Frontal cortex (tissue), 4 donors: ENCODE measurements at places on chromosomes 11 and 22.
A peak's percentile ranks its signal among the peaks of the same experiment; 100 is the strongest.

- no peak for DNase-seq
These were observed 28.0 kb downstream of the IGLL5 start for GRCh38 chr22:22915670-22916035.

- DNase-seq = no peak
These were observed 14.9 kb downstream of the TMEM258 start for GRCh38 chr11:61777234-61778090.

DNA sequence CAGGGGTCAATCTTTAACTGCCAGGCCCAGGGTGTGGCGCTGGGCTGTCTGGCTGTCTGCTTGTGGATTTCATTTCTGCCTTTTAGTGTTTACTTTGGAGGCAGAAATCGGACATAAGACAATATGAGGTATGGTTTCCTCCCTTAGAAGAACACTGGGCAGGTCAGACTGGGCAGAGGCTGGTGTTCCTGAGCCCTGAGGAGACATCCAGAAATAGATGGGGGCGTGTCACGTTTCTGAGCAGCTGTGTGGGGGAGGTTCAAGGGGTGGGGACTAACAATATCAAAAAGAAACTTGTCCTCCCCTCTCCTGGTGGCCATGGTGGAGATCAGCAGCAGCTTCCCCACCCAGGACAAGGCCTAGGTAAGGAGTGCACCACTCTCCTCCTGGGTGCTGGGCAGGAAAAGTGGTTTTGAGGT, at the start of gene ART1:
Gene ART1, plus strand, starts transcription at position 312 of the 419 bp plus-strand sequence. CDS start 14,086 bp downstream, outside the sequence.
- no peak for DNase-seq

DNA sequence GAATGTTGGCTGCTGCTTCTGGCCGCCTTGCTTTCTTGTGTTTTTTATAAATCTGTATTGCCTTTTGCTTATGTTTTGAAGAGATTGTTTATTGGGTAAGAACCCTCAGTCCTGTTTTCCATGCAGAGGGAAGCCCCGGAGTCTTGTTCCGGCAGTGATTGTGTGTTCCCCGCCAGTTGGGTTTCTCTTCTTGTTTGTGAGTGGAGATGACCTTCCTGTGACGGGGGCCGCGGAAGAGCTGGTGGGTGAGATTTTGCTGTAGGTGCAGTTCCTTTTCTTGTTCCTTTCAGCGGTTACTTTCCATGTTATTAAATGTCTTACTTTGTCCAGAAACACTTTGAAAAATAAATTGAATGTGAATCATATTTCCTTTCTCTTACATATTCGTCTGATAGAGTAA, 8.3 kb downstream of the TBC1D22A start:
- no peak for DNase-seq

DNA sequence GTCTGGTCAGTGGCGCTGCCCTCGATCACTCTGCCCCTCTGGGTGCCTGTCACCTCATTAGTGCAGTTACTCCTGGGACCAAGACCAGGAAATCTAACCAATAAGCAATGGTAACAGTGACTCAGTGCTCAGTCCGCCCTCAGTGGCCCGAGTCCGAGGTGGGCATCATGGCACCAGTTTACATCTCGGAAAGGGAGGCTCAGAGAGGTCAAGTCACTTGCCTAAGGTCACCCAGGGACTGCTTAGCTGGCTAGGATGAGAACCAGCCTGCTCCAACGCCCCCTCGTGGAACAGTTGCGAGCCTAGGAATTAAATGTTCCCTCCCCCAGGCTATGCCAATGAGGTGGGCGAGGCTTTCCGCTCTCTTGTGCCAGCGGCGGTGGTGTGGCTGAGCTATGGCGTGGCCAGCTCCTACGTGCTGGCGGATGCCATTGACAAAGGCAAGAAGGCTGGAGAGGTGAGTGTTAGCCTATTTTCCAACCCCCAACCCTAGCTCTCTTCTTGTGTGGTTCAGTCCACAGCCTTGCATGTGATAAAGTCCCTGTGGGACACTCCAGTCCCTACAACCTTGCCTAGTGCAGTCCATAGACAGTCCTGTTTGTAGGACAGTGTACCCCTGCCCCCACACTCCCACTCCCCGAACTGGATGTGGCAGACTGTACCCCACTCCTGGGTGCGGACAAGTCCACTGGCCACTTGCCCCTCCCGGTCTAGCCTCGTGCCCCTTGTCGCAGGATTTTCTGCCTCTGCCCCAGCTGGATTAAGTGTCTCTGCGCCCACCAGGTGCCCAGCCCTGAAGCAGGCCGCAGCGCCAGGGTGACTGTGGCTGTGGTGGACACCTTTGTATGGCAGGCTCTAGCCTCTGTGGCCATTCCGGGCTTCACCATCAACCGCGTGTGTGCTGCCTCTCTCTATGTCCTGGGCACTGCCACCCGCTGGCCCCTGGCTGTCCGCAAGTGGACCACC, 1.1 kb downstream of the MTFP1 start:
- DNase-seq = no peak

- DNase-seq = no peak
These were observed 1336.9 kb downstream of the BRD1 start for GRCh38 chr22:48490500-48491411.

DNA sequence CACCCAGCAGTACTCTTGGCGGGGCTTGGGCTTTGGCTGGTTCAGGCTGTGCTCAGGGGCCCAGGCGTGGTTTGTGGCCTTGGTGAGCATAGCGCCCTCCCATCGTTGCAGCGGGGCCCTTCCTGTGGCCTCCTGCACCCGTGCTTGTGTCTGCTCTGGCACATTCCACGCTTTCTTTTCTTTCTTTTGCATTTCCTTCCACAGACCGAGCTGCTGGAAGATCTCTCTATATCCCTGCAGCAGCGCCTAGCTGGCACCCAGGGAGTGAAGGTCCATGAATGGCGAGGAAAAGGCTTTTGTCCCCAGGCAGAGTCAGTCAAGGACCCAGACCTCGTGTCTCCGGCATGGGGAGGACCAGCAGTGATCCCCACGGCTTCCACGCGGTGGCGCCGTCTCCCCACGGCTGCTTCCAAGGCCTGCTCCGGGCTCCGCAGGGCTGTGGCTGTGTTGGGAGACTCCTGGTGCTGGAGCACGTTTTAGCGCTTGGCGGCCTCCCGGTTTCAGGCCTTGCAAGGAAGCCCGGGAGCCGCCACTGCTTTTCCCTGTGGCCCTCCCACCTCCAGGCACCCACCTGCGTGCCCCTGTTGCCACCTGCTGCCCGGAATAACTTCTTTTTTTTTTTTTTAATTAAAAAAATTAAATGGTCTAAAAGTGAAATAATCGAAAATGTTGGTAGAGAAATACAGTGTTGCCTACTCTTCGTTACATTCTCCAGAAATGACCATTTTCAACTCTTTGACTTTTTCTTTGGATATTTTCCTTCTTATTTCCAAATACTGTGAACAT, 28.5 kb downstream of the GLB1L2 start:
- DNase-seq = peak; percentile 89

GRCh38 chr11:124415356-124415923, 9.2 kb downstream of the OR8B4 start:
- no peak for DNase-seq

GRCh38 chr11:113192121-113192925, 122.1 kb upstream of the TTC12 start:
- DNase-seq = no peak

- DNase-seq = no peak
These were observed 24.0 kb upstream of the SC5D start for GRCh38 chr11:121268581-121268980.
